NCI-H524 (cell line): ENCODE measurements at places on chromosomes 16 and 17.

DNA sequence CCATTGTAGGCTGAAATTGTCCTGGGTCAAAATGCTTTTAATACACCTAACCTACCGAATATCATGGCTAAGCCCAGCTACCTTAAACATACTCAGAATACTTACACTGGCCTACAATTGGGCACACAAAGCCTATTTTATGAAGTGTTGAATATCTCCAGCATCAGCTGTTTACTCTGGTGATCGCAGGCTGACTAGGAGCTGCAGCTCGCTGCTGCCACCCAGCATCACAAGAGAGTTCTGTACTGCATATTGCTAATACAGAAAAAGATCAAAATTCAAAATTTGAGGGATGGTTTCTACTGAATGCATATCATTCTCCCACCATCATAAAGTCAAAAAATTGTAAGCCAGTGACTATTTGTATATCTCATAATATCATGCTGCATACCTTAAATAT lies 55.3 kb downstream of the ULK2 start:
- DNase-seq: peak; percentile 30

GRCh38 chr17:49565948-49566491 lies 9.7 kb upstream of the NXPH3 start:
- DNase-seq: peak; percentile 48

GRCh38 chr17:17391668-17392370 lies 85.0 kb upstream of the MED9 start:
- no peak for DNase-seq

- no peak for DNase-seq
These were observed at the start of gene RHBDL1 for GRCh38 chr16:674968-675883. RHBDL1 (plus strand) TSS chr16:675671; CDS start chr16:675791, 120 bp downstream.

DNA sequence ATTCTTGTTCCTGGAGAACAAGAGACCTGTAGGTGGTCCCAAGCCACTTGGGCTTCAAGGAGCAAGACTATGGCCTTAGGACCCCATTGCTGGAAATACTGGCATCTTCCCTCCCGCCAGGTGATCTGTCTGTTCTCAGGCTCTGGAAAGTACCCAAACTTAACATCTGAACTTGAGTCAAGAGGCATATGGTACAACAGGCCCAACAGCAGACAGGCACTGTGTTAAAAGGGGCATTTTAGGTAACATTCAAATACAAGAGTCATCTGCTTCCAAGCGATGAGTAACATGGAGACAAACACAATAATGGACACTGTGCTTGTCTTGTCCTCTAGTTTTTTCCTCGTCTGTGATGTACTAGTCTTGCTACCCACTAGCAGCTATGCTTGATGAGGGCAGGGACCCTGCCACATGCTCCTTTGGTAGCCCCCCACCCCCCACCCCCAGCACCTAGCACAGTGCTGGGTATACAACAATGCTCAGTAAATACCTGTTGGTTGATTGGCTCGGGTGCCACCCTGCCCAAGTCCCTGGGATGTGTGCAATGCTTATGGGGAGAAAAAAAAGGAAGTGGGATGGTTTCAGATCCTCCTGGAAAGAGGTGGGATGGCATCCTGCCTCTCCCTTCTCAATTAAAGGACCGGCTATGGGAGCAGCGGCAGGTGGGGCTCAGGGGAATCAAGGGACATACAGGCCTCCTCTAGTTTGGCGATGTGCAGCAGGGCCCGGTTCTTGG lies 19.4 kb downstream of the CSF3 start:
- no peak for DNase-seq

DNA sequence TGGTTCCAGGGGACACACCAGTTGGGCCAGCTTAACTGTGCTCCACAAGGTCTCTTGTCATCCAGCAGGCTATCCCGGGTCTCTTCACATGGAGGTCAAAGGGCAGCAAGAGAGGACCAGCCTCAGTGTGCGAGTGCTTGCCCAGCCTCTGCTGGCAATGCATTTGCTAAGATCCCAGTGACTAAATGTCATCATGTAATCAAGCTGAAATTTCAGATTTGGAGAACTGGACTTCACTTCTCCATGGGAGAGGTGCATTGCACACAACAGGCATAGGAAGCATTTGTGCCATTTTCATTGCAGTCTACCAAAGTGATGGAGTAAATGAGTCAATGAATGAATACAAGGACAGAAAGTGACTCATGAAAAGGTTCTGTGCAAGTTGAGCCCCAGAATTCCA lies 51.2 kb upstream of the KDM8 start:
- no peak for DNase-seq

GRCh38 chr17:29384901-29385300 lies 5.3 kb upstream of the TAOK1 start:
- peak; percentile 25 for DNase-seq

DNA sequence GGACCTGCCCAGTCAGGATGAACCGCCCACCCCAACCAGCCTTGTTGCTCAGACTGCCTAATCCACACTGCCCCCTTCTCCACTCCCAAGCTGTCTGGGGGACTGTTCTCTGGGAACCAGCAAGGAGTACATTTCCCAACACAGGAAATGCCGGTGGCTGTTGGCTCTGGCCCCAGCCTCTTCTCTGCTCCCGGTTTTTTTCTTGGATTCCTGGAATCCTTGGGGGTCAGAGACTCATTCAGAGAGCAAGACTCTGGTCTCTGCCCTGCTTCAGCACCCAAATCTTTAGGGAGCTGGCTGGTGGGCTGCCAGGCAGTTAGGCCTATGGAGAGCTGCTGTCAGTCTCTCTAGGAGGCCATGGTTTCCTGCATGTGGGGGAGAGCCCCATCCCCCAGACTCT lies 10.8 kb upstream of the MTMR4 start:
- DNase-seq: no peak

- no peak for DNase-seq
These were observed 7.1 kb upstream of the TMC5 start for GRCh38 chr16:19410435-19411171.

DNA sequence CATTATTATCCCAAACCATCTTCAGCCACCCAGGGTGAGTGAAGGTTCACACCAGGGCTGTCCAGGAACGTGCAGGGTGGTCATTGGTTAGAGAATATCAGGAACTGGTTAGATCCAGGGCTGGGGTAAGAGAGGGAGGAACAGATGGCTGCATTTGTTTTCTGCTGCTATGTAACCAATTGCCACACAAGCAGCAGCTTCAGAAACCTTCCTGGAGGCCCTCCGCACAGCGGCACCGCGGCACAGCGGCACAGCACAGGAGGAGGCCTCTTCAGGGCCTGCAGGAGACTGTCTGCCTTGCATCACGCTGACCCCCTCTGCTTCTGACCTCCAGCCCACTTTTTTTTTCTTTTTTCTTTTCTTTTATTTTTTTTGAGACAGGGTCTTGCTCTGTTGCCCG lies 86.1 kb downstream of the KCNJ12 start:
- peak; percentile 20 for DNase-seq

DNA sequence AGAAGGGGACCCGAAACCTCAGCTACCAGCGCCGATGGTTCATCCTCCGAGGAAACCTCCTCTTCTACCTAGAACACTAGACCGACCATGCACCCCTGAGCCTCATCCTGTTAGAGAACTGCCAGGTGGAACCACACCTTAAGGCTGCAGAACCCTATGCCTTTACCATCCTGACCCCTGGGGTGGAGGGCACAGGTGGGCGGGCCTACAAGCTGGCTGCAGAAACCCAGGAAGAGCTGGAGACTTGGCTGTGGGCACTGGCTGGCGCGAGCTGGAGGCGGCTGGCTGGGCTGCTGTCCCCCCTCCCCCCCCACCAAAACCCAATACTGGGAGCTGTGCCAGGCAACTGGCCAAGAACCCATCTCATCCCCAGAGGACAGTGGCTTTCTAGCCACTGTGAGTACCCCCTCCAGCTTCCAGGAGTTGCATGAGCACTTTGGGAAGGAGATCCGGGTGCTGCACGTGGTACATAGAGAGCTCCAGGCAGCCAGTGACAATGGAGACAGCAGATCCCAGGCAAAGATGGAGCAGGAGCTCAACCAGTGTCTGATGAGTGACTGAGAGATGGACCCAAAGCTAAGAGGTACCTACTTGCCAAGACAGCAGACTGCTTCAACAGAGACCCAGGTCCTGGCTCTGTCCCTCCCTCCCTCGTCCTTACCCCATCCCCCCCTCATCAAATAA lies 1.4 kb upstream of the CD2BP2 start:
- DNase-seq: no peak

DNA sequence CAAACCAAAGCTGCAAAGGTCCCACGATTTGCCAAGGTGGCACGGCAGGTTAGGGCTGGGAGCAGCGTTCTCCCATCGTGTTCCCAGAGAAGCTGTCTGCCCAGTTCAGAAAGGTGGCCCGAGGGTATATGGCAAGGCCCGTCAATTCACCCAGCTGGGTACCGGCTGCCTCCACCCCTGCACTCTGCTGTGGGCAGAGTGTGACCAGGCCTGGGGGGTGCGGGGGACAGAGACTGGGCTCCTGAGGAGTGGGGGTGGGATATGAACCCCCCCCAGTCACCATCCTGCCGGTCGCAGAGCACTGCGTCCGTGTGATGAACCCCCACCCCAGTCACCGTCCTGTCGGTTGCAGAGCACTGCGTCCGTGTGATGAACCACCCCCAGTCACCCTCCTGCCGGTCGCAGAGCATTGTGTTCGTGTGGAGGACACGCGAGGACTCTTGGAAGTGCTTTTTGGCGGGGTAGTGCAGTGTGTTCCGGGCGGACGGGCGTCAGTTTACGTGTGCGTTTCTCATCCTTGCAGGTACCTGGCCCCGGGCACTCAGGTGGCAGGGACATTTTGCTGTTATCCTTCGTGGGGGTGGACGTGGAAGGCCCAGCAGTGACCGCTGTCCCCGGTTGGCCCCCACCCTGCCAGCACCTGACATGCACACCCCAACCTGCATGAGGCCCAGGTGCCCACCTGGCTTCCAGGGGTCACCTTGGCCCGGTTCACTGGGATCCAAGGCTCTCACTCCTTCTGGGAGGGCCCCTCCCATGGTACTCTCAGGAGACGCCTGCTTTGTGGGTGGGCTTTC lies 2.7 kb upstream of the FASN start:
- no peak for DNase-seq

DNA sequence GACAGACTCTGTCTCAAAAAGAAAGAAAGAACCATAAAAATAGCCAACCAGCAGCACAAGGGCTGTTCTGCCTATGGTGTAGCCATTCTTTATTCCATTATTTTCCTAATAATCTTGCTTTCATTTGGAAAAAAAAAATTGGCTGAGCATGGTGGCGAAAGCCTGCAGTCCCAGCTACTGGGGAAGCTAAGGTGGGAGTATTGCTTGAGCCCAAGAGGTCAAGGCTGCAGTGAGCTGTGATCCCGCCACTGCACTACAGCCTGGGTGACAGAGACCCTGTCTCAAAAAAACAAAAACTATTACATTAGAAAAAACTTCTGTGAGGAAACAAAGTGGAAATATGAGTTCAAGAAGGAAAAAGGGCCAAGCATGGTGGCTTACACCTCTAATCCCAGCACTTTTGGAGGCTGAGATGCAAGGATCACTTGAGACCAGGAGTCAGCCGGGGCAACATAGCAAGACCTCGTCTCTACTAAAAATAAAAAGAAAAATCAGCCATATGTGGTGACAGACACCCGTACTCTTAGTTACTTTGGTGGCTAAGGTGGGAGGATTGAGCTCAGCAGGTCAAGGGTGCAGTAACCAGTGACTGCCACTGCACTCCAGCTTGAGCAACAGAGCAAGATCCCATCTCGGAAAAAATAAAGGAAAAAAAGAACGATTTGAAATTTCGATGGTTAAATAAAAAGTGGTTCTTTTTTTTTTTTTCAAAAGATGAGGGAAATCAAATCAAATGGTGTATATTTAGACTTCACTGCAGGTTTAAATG lies 2.5 kb downstream of the DCAKD start:
- no peak for DNase-seq

GRCh38 chr17:76542984-76543383 lies 3.1 kb downstream of the PRCD start:
- no peak for DNase-seq

DNA sequence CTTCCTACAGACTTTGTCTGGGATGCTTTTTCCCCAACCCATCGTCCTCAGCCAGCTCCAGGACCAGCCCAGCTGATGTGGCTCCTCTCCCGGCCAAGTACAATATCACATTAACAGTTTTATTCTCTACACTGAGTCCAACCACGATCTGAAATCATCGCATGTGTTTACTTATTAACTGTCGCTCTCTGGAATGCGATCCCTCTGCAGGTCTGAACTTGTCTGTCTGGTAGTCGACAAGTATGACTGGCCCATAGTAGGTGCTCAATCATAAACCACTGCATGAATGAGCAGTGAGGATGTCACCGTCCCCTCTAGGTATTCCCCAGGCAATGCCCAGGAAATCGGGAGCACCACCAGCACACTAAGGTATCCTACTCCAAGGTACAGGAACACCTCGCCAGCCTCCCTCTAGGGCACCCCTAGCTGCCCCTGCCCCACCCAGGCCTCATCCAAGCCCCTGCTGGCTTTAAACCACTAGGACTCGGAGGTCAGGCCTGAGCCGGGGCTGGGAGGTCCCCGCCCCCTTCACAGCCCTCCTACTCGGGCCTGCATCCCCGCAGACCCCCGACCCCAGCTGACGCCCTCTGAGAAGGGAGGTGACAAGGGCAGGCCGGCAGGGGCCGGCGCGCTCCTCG lies 27.7 kb downstream of the RTN4RL1 start:
- DNase-seq: no peak

DNA sequence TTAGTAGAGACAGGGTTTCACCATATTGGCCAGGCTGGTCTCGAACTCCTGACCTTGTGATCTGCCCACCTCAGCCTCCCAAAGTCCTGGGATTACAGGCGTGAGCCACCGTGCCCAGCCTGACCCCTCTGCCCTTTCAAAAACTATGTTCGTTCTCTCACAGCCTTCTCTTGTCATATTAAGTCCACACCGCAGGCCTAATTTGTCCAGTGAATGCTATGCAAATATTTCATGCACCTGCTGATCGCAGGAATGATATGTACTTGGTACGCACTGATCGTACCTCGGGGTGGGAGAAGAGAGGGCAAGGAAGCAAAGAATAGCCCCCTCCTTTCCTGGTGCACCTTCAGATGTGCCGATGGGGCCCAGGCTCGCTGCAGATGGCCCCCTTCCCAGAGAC lies 3.0 kb upstream of the BIRC5 start:
- no peak for DNase-seq
